Suppressor macrophage (primary cell): ENCODE measurements at places on chromosomes 7 and 10.
A peak's percentile ranks its signal among the peaks of the same experiment; 100 is the strongest.

DNA sequence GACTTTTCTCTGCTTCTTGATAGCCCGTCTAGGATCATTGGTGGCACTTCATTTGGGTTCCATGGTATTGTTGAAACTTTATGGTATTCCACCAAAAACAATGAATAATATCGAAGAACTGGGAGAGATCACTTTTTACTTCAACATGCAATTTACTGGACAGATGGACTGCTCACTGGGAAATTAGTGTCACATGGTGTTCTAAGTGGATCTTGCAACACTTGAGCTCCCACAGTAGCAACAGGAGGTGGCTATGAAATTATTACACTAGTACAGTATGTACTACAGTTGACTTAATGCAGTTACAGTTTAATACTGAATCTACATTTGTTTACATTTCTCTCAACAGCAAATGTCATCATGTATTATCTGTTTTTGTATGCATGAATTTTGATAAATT is 997.3 kb downstream of the REEP3 start:
- DNase-seq = no peak

DNA sequence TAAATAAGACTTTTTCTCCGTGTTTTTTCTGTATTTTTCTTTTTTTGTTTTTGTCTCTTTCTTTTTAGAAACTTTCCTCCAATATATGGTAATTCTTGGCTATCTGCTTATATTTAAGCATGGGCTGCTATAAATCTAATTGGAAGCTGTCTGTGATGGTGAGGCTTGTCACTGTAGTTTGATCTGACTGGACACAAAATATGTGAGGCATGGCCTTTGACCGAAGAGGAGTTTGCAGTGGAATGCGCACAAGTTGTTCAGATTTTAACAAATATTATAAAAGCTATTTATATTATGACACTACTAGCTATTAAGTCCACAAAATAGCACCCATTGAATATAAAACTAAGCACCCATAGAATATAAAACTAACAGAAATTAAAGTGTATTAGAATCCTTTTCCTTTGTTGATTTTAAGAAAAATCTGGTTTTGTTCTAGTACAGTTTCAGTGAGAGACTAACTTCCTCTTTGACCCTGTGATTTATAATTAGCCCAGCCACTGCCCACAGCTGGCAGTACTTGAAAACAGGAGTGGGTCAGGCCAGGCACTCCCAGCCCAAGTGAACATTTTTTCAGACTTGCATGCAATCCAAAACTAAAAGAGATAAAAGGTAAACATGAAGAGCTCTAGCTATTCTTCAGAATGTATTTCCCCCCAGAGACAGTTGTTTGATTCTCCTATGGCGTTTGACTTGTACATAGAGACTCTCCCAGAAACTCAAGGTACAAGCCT is 69.9 kb upstream of the FGL2 start:
- DNase-seq = peak; percentile 68

GRCh38 chr7:128076796-128077271 is 45.6 kb upstream of the LRRC4 start:
- no peak for DNase-seq

- no peak for DNase-seq
These were observed 185.3 kb downstream of the WDR11 start for GRCh38 chr10:121036431-121036830.

- no peak for DNase-seq
These were observed 189.7 kb downstream of the TMEM26 start for GRCh38 chr10:61263518-61263917.

DNA sequence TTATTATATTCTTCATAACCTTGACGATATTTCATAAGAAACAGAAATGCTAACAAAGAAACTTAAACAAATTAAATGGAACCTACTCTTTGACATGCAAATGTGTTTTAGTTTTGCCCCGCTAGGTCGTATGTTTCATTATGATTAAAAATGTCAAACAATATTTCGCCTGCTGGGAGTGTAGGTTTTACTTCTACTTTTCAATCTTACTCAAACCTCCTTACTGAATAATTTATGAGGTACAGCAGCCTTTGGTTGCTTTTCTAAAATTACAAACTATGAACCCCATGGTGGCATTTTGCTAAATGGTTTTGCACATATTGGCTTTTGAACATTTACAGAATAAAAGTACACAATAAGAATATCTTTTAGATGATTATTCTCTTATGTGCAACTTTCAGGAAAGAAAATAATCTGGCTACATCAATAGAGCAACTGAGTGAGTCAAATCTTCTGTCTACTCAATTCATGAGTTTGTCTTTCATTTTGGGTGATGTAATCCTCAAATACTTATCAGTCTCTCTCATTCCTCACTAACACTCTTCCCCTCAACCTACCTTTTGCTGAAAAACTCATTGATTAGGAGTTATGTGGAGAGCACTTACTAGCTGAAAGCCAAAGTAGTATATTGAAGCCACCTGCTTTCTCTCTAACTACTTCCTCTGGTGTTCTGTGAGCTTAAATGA is 1226.4 kb downstream of the XPNPEP1 start:
- DNase-seq = no peak

DNA sequence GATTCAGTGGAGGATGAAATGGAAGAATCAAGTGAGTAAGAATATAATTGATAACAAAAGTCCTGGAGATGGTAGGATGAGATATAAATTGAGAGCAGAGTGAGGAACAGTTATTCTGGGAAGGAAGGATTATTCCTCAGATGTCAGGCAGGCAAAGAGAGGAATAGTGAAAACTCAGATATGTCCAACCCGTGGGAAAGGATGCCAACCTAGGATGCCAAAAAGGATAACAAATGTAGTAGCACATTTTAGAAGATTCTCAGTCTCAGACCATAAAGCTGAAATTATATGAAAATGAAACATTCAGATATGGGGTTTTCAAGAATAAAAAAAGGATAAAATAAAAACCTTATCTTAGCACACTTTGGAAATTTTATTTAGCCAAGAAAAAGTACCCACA is 131.1 kb downstream of the SEMA3C start:
- no peak for DNase-seq

GRCh38 chr10:88076027-88076880 is 212.8 kb downstream of the PTEN start:
- no peak for DNase-seq

- no peak for DNase-seq
These were observed 1.4 kb upstream of the DHTKD1 start for GRCh38 chr10:12067336-12067735.

- no peak for DNase-seq
These were observed 47.1 kb downstream of the DIP2C start for GRCh38 chr10:642186-642890.

DNA sequence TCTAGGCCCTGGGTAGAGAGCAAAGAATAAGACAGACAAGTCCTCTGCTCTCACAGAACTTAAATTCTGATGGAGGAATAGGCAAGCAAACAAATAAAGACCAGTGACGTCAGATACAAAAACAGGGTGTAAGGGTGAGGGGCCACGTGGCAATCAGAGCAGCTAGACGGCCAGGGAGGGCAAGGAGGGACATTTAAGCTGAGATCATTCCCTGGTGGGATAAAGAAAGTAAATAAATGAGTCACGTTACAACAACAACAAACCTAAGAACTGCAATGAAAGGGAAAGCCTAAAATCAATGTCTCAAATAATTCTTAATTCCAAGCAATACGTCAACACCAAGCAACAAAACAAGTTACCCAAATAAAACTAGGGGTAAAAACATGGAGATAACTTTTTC is 21.8 kb downstream of the STN1 start:
- DNase-seq = no peak

DNA sequence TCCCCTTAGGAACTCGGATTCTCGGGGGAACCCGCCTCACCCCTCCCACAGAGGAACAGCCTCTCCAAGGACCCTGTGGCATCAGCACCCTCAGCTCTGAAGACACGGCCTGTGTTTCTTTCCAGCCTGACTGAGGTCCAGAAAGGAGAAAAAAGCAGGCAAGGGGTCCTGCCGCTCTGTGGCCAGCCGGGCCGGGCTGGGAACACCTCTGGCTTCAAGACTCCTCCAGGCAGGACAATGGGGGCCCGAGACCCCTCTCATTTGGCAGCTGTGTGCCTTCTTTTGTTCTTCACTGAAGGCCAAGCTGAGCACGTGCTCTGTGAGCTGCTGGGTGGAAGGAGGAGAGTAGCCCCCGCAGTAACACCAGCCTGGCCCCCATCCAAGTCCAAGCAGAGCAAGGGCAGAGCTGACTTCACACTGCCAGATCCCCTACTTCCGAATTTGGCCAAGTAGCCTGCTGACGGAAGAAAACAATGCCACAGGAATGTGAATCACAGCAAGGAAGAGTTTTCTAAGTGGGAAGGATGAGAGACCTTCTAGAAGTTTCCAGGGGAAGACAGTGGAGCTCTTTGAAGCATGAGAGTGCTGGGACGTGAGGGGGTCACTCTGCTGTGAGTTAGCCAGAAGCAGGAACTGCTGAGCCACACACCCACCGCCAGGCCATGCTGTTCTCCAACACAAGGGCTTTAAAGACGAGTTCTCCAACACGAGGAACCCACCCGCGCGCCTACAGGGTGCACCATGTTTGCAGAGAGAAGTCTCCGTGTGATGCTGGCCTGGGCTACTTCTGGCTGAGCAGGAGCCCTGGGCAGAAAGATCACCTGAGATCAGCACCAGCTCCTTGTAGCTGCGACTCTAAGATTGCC is 3.1 kb downstream of the CNPY1 start:
- DNase-seq = no peak

- no peak for DNase-seq
These were observed 99.7 kb upstream of the ZEB1 start for GRCh38 chr10:31219306-31219705.

DNA sequence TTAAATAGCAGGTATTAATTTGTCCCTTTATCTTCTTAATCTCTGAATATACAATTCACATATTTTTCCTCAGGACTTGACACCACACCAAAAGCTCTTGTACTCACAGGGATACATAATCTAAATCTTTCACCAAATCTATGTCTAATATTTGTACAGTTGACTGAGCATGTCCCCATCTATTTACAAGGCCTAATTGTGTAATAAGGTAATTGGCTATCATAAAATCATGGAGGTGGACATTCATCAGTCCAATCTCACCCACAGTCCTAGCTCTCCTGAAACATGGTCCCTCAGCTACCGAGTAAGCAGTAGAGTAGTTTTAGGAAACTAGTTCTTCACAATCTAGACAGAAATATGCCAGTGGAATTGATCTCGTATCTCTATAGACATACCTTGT is 30.3 kb upstream of the EGFR start:
- no peak for DNase-seq

- no peak for DNase-seq
These were observed 63.5 kb downstream of the PRKAG2 start for GRCh38 chr7:151813445-151813844.

- DNase-seq = no peak
These were observed 391.7 kb upstream of the ADARB2 start for GRCh38 chr10:2128991-2129390.

DNA sequence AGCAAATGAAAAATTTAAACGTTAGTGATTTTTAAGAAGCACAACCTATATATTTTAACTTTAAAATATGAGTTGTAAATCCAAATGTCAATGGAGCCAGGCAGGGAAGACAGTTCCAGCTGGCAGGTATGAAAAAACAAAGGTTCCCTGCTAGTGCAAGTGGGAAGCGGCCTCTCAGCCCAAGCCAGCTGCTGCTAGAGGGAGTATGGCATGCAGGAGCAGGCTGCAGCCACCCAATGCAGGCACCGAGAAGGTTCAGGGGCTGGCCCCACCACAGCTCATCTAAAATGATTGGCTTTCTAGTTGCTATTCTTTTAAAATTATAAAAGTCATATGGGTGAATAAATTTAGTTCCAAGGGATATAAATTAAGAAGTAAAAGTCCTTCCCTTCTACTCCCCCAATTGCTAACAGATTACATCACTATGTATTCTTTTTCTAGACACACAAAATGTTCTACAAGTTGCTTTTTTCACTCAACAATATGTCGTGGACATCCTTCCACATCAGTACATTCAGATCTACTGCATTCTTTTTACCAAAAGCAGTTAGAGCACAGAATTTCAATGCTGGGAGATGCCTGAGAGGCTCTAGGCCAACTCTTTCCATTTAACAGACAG is 69.3 kb downstream of the SGMS1 start:
- no peak for DNase-seq

DNA sequence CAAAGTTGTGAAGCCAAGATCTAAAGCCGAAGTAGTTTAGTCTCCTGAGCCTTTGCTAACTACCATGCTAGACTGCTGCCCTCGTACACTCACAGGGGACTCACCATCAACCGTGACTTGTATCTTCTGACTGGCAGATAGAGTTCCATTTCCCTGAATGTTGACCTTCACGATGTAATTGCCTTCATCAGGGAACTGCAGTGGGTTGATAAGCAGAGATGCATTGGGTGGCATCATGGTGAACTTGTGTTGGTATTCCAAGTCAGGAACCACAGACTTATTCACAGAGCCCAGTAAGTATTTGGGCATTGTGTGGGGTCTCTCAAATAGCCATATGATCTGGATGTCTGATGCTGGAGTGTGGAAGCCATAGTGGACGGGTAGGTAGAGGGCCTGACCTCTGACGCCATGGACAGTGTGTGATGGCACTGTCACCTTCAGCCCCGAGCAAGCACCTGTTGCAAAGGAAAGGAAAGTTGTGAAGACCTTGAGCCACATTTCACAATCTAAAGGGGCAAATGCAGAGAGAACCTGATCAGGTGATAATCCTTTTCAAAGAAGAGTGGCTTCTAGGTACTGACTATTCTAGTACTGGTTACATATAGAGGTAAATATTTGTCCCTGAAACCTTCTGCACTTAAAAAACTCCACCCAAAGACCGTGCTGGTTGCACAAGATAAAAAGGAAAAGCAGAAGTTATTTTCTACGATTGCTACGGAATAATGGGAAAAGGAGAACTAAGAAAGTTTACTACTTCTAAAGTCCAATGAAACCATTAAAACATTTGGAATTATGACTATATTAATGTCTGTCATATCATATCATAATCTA is 7.1 kb downstream of the HEPACAM2 start:
- peak; percentile 9 for DNase-seq

DNA sequence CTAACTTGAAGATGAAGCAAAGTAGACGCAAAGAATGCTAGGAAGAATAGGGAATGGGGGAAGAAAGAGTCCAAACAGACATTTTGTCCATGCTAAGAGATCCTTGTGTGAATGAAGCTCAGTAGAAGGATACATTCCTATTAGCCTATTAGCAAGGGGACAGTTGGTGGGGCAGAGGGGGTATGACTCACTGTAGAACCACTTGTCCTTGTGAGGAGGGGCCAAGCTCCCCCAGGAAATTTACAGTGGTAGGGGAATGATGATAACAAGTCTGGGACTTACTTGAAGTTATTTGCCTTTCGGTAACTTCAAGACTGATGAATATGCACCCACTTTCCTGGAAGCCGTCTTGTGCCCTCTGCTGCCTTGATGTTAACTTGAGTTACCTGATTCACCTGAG is 17.2 kb upstream of the SYPL1 start:
- no peak for DNase-seq

DNA sequence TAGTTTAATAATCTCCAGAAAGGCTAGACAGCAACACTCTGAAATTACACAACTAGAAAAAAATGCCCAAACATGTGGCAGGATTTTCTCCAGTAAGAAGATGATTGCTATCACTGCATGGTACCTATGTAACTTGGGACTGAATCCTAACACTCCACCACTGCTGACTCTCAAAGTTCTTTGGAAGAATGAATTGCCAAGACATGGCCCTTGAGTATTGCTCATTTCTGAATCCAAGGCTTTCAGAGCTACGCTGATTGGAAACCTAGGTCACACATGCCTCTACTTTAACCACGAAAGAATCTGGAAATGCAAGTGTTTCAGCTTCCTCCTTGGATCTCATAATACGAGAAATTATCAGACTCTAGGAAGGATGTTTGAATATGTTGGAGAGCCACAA is 167.5 kb upstream of the CELF2 start:
- no peak for DNase-seq
